ENCODE measurements at places on chromosomes 7 and 10. TPM values are rescaled to one million over a fixed set of nuclear protein-coding genes. Genes with fewer than 3 reads are reported as not detected.

CHCHD2 gene
- 797 TPM for total RNA-seq

FAM20C gene
- 52.6 TPM for total RNA-seq

GRCh38 chr10:15141136-15142054 is 27.1 kb downstream of the NMT2 start:
- no peak for DNase-seq

- DNase-seq: no peak
Observed at GRCh38 chr7:55514546-55515265, 57.6 kb downstream of the VOPP1 start.

DNA sequence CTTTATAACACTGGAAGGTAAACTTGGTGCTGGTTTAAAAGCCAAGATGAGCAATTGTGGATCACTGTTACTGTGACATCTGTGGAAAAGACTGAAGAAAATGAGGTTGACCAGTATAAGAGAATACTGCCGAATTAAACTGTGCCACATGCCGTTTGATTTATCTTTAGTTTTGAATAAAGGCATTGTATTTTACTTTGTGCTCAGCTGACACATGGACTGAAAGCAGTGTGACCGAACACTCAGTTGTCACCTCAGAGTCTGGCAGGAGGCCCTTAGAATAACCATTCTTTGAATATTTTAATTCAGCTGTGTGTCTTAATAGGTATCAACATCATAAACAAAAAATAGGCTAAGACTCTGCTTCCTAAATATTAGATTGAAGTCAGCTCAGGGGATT is 133.7 kb upstream of the GJD4 start:
- no peak for DNase-seq

Measured in MG63 (cell line).